Activated naive CD8-positive, alpha-beta T cell treated with anti-CD3 and anti-CD28 coated beads for 36 hours (primary cell): ENCODE measurements at places on chromosomes 6 and 20. TPM values are rescaled to one million over a fixed set of nuclear protein-coding genes. Genes with fewer than 3 reads are reported as not detected.

The MYBL2 gene
- total RNA-seq = 140 TPM

The USP49 gene
- total RNA-seq = 4.5 TPM

DNA sequence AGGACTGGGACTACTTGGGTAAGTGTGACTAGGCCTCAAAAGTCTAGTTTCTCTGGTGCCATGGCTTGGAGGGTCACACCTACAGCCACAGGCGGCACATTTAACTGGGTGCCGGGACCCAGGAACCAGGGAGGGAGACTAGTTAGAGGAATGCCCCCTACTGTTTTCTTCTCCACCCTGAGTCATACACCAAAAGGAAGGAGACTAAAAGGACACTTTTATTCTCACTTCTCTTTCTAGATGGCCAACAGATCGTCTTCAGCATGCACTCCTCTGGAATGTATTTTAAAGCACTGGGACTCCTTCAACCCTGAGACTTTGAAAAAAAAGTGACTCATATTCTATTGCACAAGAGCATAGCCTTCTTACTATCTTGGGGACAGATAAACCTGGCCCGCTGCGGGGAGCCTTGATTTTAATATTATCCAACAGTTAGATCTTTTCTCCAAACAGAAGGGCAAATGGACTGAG, 33.4 kb downstream of the PLN start:
- no peak for DNase-seq

DNA sequence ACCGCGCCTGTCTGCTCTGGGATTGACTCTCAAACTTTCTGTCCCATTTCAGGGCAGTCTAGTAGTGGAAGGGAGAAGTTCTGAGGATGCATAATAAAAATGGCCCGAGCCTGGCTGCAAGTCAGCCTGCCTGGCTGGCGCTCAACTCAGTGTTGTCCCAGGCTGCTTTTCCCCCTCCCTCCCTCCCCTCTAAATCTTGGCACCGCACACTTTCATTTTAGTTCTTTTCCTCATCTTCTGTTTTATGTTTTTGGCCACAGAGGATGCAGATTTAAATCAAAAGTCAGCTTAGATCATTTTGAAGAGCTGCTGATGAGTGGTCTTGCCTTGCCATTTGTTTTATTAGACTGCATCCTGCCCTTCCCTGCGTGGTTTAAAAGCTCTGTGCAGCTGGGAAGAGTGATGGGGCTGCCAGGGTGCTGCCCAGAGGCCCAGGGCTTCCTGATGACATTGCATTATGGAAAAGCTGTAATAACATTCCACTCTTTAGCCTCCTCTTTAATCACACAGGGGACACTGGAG, 6.5 kb upstream of the UQCC2 start:
- no peak for DNase-seq

DNA sequence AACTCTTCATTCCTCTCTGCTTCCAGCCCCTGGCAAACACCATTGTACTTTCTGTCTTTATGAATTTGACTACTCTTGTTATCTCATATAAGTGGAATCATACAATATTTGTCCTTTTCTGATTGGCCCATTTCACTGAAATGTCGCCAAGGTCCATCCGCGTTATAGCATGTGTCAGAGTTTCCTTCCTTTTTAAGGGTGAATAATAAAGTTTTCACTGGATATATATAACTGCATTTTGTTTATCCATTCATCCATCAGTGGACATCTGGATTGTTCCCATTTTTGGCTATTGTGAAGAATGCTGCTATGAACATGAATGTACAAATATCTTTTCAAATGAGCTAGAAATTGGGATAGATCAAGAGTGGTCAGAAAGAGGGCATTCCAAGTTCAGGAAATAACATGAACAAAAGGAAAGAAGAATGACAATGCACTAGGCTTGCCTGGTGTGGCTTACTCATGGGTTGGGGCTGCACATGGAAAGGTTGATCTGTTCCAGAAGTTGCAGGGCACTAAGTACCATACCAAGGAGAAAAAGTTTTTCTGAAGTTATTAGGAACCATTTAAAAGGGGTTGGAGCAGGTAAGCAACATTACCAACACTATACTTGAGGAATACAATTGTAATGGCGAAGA, 10.0 kb upstream of the L3MBTL3 start:
- no peak for DNase-seq

- DNase-seq = no peak
Observed at GRCh38 chr20:11714886-11715285, 202.8 kb upstream of the BTBD3 start.

DNA sequence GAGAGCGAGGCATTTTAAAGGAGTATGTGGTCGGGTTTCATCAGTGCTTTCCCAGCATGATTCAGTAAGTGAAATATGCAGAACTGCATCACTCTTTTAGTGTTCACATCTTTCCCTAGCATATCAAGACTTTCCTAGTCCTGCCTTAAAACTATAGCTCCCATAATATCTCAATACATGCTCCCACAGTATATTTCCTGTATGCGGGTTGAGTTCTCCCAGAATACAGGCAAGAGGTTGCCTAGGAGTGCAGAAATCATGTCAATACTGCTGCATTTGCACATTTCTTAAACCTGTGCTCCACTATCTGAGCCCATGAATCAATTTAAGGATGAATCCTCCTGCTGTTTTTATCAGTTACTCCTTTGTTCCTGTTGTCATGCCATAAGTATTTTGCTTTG, 386.6 kb upstream of the SLC35B3 start:
- no peak for DNase-seq

GRCh38 chr6:114151064-114151690, 180.2 kb upstream of the HDAC2 start:
- DNase-seq = no peak

DNA sequence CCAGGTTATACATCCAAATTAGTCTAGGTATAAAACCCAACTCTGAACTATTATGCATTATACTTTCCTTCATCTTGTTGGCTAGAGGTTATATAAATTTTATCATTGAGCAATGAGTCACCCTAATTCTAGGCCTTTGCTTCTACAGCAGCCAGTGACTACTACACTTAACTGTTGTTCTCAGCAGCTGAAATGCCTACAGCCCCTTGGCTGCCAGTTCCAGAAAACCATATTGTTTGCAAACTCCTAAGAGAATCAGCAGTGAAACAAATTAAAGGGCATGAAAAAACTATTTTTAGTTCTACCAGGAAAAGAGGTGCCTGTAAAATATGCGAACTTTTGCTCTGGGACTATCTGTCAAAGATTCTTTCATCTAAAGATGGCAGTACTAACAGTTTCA, 292.8 kb downstream of the FRK start:
- DNase-seq = no peak

GRCh38 chr6:119978274-119978889, 628.8 kb upstream of the MAN1A1 start:
- DNase-seq = no peak

DNA sequence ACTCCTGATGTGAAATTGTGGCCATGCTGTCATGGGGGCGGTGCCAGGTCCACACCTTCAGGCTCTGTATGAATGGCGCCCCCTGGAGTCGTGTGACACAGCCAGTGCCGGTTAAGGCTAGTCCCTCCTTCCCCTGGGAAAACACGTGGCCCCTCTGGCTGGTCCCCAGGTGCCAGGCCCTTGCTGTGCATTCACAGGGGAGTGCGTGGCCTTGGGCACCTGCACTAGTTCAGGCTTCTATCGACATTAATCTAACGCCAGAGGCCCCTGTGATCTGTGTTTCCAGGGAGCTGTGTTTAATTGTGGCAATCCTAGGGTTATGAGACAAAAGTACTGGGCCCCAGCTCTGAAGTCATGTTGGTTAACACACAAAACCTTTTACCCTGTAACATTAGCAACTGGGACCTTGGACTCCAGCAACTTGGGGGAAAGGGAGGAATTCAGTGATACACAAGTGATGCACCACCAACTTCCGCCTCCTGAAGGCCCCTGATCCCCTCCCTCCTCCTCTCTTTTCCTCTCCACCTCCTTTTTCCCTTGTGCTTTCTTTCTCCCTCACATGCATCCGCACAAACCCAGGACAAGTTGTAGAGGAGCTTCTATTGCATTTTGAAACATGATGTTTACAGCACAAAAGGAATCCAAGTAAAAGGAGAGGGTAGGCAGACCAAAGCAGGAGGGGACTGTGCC, 74.0 kb downstream of the SSR1 start:
- peak; percentile 81 for DNase-seq

DNA sequence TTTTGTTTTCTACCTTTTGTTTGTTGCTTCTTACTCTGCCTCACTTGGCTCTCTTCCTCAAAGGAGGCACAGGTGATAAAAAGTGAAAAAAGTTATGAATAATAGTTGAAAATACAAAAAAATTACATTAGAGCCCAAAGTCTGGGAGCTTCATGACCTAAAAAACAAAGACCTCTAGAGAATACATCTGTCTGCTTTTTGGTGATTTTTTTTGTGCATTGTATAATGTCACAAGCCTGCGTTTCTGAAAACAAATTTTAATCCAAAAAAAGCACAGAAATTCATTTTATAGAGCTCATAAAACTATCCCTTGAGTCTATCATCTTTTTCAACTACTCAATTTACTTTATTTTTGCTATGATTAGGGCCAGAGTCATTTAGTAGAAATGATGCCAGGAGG, 41.4 kb upstream of the ARHGAP18 start:
- no peak for DNase-seq

- no peak for DNase-seq
Observed at GRCh38 chr6:149723262-149723661, 5.4 kb upstream of the LATS1 start.

GRCh38 chr6:54697424-54697823, 149.1 kb upstream of the FAM83B start:
- DNase-seq = no peak
